ENCODE measurements at places on chromosomes 5 and 9. TPM values are rescaled to one million over a fixed set of nuclear protein-coding genes. Genes with fewer than 3 reads are reported as not detected.

CCL28 gene
- total RNA-seq: 12.2 TPM

FBP1 gene
- total RNA-seq: 6.5 TPM

DNM1 gene
- total RNA-seq: 30.8 TPM

EQTN gene
- total RNA-seq: not detected

- DNase-seq: peak; percentile 28
These were observed 687.1 kb downstream of the TLE1 start for GRCh38 chr9:81002242-81002641.

GRCh38 chr9:93301911-93302541 is 118.1 kb downstream of the WNK2 start:
- no peak for DNase-seq

DNA sequence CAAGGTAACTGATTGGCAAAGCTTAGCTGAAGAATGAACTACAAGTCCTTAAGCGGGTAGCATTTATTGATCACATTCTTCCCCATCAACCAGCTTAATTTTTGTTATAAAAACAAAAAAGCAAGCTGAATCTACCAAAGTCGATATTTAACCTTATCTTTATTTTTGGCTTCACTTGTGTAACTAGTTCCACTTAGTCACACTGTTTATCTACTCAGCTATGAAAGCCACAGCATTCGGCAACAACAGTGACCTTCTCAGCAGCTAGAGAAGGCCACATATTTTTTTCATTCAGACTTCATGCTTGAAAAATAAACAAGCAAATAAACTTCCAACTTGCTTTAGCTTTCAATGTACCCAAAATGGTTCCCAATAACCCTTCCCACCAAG is 69.4 kb downstream of the KLHL3 start:
- no peak for DNase-seq

GRCh38 chr9:100573655-100574260 is 4.1 kb upstream of the CAVIN4 start:
- no peak for DNase-seq

GRCh38 chr5:178349625-178350353 is 117.2 kb upstream of the PHYKPL start:
- no peak for DNase-seq

DNA sequence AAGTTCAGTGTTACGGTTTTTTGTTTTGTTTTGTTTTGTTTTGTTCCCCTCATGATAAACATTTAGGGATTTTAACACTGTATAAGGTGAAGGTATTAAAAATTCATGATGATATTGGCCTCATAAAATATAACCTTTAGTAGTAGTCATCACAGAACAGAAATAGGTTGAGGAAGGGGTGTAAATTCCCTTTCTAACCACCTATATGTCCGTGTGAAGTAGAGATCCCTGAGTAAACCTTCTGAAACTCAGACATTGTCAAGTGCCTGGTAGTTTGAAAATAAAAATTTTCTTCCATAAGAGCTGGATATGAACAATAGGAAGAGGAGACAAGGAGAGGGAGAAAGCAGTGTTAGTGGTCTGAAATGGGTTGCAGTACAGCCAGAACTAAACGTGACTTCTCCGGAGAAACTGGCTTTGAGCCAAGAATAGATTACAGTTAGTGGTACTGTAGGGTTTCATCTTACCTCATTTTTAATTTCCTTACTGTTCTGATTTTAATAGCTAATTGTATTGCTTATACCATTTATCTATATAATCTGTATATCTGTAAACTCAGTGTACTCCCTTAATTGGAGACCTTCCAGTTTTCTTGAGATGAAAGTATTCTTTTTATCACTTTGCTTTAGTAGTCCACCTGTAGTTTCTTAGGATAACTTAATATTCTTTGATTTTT is 18.3 kb downstream of the UGCG start:
- DNase-seq: no peak

GRCh38 chr9:131078427-131079366 is 17.6 kb upstream of the AIF1L start:
- no peak for DNase-seq

Measured in Calu3 (cell line).